ENCODE measurements at places on chromosomes 12 and 14.

DNA sequence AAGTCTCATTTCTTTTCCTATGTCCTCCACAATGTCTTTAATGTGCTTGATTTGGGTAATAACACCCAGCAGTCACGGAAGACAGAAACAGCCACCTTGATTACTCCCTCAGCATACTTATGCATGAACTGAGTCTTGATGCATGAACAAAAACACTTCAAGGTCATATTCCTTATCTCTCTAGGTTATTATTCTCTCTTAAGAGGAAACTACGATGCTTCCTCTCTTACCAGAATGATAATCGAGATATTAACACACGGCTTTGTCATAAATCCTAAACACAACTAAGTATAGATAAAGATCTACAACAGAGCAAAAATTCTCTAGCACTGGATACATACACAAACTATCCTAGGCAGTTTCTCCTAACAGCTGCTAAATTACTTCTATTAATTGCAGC, 583.5 kb upstream of the ATP2B1 start:
- DNase-seq, result no peak

- DNase-seq, result no peak
Measured at GRCh38 chr14:82897469-82898308, 1364.0 kb upstream of the SEL1L start.

DNA sequence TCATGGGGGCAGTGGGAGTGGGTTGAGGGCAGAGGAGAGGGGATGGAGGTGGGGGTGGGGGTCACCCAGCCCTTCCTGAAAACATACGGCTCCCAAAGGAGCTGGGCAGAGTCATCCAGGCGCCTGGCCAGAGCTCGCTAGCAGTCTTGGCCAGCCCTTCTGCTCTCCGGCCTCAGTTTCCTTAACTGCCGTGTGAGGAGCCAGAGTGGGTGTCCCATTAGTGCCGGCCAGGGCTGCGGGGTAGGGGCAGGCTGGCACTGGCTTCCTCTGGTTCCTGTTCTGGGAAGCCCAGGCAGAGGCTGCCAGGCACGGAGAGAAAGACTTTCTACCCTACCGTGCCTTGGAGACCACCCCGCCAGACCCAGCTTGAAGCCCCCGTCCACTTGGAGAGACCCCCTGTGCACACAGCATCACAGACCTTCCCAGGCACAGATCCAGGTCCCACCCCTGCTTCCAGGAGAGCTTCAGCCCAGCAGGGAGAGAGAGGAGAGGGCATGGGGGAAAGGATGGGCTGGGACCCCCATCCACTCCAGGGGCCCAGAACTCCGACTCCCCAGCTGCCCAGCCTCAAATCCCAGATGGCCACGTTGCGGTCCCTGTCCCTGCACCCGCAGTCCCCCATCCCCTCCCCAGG, 93.3 kb downstream of the RFLNA start:
- DNase-seq, result no peak

GRCh38 chr14:36515105-36515593, 4.9 kb downstream of the NKX2-1 start:
- peak; percentile 47 for DNase-seq

DNA sequence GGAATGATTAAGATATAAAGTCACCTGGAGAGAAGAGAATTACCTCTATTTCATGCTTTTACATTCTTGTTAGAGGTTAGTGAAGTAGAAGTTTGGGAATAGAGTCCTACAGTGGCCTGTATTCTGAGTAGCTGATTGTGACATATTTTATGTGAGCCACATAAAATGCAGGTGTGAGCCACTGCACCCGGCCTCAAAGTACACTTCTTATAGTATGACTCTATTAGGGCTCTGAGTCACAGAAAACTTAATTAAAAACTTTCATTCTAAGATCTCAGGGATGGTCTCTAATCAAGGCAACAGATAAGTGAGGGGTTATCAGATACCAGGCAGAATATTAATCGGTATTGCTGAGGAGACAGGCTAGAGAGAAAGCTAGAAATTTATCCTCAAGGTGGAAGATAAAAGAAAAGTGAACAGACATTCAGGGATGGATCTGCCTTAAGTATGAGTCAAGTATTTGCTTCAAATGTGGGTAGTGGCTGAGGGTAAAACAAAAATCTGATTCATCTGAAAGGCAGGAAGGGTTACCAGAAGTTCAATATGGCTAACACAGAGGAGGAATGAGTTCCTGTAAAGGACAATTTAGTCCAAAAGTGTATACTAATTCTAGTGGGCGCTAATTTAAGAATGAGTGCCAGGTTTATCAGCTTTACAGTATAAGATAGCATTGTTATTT, 5.5 kb upstream of the G2E3 start:
- DNase-seq, result no peak

DNA sequence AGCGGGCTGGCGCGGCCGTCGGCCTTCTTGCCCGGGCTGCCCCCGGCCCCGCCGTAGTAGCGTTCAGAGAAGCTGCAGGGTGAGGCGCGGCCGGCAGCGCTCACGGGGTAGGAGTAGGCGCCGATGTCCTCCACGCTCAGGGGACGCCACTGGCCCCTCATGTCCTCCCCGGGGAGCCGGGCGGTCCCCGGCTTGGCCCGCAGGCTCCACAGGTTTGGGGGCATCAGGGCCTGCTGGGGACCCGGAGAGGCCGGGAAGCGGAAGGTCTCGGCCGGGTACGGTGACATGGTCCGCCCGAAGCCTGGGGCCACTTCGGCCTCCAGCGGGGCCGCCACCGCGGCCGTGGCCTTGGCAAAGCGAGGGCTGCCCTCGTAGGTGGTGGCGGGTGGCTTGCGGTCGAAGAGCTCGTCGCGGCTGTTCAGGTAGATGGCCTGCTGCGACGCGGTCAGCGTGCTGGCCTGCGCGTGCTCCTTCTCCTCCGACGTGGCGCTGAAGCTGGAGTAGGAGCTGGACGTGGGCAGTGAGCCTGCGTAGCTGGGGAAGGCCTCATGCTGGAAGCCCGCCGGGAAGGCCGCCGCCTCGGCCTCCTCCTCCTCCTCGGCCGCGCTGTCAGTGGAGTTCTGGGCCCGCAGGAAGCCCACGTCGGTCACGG, 48.7 kb downstream of the BEGAIN start:
- no peak for DNase-seq

DNA sequence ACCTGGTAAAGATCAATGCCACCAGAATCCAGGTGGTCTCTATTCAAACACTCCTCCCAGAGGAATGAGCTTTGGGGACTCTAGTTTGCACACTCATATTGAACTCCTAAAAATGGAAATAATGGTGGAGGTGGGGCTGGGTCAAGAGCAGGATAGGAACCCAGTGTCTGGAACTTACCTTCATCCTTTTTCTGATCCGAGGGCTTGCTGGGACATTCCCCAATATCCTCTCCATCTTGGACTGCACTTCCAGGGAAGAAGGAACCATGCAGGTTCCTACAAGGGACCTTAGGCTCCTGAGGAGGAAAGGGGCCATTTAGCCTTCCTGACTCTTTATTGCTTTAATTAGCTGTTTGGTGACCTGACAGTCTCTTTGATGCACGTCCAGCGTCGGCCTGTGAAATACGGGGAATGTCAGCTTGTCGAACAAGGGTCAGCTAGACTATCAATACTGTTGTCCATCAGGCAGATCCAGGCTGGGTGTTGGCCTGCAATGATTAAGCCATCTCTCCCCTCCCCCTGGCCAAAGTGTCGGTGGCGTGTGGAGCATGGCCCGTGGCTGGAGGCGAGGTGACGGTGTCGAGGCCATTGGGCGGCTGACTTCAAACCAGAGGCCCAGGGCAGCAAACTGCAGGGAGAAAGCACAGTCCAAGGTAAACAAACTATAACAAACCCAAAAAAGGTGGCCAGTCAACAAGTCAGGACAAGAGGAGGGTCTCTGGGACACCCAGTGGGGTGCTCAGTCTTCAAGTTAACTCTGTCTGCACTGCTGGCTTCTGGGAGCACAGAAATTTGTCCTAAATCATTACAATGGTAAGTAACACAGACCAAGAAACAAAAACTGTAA, 405.2 kb upstream of the TBX3 start:
- no peak for DNase-seq

- no peak for DNase-seq
Measured at GRCh38 chr14:64693810-64694165, 10.4 kb upstream of the PLEKHG3 start.

DNA sequence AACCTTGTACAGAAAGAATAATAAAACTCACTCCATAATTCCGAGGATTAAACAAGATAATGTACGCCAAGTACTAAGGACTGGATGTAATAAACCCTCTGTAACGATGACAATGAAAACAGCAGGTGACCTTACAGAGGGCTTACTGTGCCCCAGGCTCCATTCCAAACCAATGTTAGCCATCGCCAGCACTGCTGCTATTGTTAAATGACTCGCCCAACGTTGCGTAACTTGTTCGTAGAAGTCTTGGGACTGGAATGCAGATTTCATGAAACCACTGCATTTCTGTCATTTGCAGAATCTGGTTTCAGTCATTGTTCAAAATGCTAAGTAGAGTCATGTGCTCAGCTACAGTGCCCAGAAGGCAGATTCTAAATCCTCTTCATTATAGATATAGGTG, 728 bp upstream of the STON2 start:
- no peak for DNase-seq

GRCh38 chr12:22529281-22530060, 14.9 kb downstream of the C2CD5 start:
- no peak for DNase-seq

DNA sequence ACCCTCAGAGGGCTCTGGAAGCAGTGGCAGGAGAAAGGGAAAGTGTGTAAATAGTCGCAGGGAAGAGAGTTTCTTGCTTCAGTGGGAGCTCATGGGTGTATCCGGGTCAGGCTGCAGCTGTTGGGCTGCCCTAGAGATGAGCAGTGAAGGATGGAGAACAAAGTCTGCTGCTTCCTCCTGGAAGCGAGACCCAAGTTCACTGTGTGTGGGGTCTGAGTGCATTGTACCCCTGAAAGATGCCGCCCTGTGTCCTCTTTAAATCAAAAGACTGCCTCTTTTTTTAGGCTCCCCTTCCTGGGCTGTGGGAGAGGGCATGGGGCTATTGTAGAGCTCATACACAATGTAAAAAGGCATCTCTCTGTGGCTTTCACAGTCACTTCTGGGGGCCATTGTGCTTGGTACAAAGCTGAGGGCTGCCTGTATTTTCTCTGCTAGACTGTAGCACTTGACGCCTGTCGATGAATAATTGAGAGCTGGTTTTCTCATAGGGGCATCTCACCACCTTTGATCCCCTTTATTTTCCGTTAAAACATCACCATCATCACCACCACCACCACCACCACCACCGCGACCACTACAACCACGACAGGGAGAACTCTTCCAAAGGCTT, 16.7 kb downstream of the CHST11 start:
- DNase-seq, result no peak

GRCh38 chr14:106843386-106843785, 1317.0 kb downstream of the TMEM121 start:
- no peak for DNase-seq

- DNase-seq, result no peak
Measured at GRCh38 chr12:6426882-6427671, 17.7 kb upstream of the CD27 start.

DNA sequence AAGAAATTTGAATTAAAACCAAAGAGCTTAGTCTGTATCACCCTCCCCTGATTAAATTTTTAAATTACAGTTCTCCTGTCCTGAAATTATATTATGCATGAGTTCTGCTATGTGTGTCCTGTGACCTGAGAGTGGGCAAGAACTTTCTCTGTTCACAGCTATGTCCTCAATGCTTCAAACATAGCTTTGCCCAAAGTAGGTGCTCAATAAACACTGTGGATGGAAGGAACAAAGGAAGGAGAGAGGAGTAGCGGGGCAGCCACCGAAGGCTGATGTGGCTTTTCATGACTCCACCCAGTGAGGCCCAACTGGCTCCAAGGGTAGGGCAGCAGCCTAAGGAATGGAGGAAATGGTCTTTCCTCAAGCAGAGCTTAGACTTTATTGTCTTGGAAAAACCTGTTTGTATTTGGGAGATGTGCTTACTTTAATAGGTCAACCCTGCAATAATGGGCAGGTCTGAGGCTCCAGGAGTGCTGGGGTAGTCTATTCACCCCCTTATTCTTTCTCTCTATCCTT, 7.6 kb upstream of the MARK3 start:
- DNase-seq, result no peak

- DNase-seq, result no peak
Measured at GRCh38 chr12:43062201-43062895, 472.8 kb upstream of the PRICKLE1 start.

GRCh38 chr12:2256453-2256852, 203.7 kb downstream of the CACNA1C start:
- DNase-seq, result no peak

- no peak for DNase-seq
Measured at GRCh38 chr12:7042842-7043241, 17.7 kb upstream of the C1S start.

DNA sequence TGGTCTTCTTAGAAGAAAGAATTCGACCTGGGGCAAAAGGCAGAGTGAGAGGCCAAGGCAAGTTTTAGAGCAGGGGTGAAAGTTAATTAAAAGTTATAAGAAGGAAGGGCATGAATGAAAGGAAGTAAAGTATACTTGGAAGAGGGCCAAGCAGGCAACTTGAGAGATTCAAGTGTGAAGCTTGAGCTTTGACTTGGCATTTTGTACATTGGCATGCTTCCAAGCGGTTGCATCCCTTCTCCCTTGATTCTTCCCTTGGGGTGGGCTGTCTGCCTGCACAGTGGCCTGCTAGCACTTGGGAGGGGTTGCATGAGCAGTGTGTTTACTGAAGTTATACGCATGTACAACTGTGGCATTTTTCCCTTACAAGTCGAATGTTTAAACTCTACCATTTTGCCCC, 74.8 kb upstream of the MGAT4C start:
- no peak for DNase-seq

DNA sequence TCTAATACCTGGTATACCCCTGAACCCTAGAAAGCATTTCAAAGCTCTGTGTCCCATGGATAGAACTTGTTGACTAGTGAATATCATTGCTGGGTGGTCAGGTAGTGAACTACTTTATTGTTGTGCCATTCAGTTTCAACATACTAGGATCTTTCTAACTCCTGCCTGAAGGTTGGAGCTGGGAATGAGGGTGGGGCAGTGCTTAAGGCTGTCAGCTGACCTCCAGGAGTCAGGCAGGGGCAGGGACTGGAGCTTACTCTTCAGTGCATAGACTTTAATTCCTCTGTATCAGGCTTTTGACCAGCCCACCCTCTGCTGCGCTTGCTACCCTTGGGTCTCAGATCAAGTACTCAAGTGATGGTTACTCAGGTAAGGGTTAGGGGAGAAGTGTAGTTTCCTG, 102.6 kb upstream of the RFX4 start:
- no peak for DNase-seq

DNA sequence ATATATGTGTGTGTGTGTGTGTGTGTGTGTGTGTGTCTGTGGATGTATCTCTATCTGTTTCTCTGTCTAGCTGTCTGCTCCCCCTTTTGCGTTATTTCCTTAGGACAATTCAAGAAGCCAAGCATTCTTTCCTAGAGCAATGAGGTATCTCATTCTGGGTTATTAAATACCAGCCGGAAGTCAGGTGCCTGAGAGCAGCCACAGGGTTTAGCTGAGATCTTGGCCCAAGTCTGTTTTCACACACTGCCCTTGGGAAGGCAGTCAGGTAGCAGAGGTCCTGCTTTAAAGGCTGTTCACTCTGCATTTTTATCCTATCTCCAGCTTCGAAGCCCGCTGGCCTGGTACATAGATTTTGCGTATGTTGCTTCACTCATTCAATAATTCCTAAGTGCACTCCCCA, 76.8 kb downstream of the TSPAN9 start:
- no peak for DNase-seq
